Ammon's horn (tissue), 1 donor: ENCODE measurements at places on chromosomes 4 and X.

DNA sequence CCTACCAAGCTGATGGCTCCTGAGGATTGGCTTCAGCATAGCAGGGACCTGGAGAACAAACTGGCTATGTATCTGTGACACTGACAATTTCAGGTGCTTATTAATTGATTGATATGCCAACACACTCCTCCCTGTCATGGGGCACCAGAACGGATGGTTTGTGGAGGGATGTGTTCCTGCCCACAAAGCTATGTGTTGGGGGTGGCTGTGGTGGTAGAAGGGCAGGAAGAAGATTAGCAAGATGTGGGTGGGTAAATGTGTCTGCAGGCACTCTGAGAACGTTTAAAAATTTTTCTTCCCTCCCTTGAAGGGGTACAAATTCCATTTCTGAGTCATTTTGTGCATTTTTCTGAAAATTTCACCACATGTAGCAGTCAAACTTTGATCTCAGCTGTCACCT, 55.0 kb upstream of the SCML1 start:
- no peak for DNase-seq

GRCh38 chrX:1084689-1085088, 127.8 kb downstream of the CRLF2 start:
- no peak for DNase-seq

DNA sequence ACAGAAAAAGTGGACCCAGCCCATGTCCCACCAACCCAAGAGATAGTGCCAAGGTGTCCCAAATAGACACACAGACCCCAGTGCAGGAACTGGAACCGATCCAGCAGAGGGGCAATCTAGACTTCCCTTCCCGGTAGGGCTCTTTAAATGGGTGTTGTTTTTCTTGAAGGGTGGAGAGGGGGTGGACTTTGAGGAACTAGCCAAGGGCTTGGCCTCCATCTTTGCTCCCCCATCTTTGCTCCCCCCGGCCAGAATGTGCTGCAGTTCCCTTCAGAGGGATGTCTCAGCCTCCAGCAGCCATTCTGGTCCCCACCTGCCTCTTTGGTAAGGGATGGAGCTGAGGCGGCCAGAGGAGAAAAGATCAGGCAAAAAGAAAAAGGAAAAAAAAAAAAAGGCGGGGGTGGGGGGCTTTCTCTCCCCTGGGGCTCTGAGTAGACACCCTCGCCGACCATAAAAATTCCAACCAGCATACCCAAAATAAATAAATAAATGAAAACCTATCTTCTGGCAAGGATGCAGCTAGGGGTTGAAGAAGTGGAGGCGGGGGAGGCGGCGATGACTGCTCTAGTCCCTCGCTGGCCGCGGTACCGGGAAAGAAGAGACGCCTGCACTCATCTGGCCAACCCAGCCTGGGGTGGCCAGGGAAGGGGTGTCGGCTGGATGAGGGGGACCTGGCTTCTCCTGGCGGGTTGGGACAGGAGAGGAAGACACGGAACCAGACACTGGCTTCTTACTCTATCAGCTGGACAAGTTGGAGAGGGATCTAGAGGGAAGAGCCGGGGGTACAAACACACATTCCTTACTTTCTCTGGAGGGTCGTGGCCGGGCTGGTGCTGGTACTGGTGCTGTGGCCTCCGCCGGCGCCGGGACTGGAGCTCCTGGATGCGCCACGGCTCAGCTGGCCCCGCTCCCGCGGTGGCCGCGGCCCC, 38.5 kb upstream of the IQSEC2 start:
- DNase-seq, result no peak

DNA sequence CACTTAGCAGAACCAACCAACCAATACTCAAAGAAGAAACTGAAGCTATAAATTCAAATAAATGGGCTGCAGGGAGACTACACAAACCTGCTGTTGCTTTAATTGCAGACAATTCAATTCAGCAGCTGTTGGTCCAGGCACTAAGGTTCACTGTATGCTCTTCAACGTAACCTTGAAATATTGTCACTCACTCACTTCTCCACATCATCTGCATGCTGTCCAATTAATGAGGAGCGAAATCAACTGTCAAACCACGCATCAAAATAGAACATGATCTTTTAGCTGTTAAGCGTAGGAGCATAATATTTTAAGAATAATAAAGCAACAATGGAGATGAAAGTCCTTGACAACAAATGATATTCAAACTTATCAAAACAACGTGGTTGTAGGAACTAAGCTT, 17.0 kb downstream of the ENOX2 start:
- DNase-seq, result no peak

DNA sequence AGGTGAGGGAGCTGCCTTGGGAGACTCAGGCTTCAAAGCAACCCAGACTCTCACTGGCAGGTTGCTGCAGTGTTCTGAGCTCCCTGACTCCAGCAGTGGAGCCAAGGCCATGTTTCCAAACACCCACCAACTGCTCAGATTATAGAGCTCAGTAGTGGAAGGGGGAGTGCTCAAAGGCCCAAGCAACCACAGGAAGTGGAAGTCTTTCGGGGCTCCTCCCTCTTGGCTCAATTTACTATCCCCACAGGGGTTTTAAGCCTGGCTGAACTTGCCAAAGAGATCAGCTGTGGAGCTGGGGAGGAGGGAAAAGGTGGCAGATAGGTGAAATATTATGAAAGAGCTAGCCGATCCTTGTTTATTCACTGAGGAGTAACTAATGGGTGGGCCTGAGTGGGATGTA, 82.5 kb downstream of the HPRT1 start:
- DNase-seq, result no peak

GRCh38 chrX:50333308-50333707, 128.7 kb downstream of the CCNB3 start:
- DNase-seq, result no peak

GRCh38 chrX:87728459-87728858, 210.9 kb downstream of the KLHL4 start:
- no peak for DNase-seq

DNA sequence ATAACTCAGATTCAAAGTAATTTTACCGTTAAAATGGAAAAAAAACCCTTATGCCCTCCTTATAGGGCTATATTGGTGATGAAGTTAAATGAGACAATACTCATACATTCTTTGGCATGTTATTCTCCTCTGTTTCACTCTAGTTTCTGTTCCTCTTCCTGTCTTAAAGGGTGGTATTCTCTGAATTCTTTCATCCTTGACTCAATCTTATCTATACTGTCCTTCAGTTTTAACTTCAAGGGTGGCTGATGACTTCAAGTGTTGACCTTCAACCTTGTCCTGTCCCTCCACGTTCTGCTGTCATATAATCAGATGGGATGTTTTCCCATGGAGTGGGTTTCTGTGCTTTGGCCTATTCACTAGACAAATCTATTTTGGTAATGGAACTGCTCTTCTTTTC, 44.0 kb downstream of the ZNF518B start:
- no peak for DNase-seq
